ENCODE measurements at places on chromosomes 6 and 20. TPM values are rescaled to one million over a fixed set of nuclear protein-coding genes. Genes with fewer than 3 reads are reported as not detected.

DNA sequence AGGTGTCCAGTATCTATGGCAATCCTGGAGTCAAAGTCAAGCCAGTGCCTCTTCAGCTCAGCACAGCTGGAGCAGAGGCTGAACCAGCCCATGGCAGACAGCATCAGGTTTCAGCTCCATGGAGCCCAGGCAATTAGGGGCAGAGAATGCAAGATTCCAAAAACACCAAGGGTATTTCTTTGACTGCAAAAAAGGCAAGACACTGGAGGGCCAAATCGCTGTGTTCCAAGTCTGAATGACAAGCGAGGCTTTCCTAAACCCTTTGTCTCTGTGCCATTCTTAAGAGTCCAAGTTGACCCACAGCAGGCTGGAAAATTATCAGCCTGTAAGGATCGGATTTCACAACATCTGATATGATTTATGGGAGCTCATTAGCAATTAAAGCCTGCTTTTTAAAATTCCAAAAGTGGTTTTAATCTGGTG, 49.7 kb upstream of the TGM3 start:
- DNase-seq, result no peak

DNA sequence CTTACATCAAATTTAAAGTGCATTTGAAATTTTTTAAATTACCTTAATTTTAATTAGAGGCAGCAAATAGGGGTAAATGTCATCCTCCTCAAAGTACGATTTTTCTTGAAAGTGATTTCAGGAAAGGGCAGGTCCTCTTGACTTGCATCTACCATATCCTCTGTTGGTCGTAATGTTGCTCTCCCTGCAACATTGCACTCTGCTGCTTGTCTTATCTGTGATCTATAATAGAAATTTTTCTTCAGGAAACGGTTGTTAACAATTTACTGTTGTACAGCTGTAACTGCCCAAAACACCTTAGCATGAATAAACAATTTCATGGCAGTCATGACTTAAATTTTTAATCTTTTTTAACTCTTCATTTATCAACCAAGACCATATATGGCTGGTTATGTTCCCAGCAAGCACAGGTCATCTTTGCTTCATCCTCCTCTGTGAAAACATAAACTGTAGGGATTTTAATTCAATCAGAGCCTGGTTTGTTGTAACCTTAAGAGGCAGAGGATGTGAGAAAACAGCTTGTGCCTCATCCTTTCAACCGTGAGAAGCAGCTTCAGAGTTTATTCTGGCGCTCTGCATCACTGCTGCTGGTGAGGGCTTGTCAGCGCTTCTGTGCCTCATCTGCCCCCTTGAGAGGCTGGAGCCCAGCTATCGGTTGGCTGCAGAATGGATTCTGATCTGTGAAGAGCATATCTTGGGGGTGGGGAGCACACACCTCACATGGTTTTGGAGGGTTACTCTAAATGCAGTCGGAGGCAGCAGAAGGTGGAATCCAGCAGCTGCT, 56.0 kb downstream of the CTNNBL1 start:
- no peak for DNase-seq

DNA sequence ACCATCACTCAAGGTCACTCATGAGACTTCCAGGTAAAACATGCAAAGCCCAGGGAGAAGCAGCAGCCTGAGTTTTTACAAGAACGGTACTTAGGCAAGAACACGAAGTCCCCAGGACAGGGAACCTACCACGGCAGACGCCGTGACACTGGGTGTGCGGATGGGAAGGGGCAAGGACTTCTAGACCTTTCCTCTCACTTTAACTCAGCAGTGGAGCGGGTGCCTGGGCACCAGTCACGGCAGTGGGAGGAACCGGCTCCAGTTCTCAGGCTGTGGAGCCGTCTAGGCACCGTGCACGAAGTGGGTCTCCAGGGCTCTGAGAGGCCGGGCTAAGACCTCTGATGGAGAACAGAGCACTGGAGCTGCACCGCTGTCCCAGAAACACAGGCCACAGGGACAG, 2.5 kb downstream of the ZBTB46 start:
- DNase-seq, result no peak

GRCh38 chr20:10625641-10626040, 48.2 kb downstream of the JAG1 start:
- DNase-seq, result no peak

GRCh38 chr6:29696147-29697125, 15.5 kb upstream of the ZFP57 start:
- DNase-seq, result peak; percentile 20

DNA sequence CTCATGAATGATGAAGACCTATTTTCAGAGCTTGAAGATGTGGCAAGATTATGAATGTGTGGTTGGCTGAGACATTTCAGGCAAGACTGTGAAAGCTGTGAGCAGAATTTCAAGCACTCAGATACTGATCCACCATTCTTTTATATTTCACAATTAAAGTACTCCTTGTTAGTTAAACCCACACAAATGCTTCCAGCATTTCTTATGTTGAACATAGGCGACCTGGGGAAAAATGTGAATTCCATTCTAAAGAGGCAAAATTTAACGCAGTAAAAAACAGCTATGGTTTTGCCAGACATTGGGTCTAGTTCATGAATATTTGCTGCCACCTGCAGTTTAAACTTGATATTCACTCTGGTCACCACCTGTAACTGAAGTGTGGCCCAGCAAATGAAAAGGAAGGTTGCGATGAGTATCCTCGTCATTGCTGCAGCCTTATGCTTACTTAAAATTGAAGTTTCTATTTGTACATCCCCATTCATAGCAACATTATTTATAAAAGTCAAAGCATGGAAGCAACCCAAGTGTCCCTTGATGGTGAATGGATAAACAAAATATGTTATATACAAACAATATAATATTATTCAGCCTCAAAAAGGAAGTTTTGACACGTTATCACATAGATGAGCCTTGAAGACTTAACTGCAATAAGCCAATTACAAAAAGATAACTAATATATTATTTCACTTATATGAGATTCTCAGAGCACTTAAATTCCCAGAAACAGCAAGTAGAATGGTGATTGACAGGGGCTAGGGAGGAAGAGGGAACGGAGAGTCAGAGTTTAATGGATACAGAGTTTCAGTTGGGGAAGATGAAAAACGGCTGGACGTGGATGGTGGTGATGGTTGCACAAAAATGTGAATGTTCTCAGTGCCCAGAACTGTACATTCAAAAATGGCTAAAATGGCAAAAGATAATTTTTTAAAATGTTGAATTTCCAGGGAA, 32.4 kb upstream of the FAM184A start:
- DNase-seq, result peak; percentile 71

DNA sequence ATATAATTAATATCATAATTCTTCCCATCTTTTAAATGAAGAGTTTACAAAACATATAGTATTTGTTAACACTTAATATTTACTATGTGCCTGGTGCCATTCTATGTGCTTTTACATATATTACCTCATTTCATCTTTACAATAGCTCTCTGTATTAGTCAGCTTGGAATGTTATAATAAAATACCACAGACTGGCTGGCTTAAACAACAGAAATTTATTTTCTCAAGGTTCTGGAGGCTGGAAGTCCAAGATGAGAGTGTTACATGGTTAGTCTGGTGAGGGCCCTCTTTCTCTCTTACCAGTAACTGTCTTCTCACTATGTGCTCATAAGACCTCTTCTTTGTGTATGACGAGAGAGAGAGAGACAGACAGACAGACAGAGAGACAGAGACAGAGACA, 110.2 kb downstream of the NKAIN2 start:
- no peak for DNase-seq

The SLC52A3 gene
- 0.33 TPM for total RNA-seq

The DAAM2 gene
- 15.1 TPM for total RNA-seq

The CAP2 gene
- 6.5 TPM for total RNA-seq

The PREP gene
- 27.2 TPM for total RNA-seq

The XKR7 gene
- total RNA-seq, result 0.37 TPM

The C4B gene
- total RNA-seq, result 57.5 TPM
